EL (cell line): ENCODE measurements at places on chromosomes 1 and 21.
A peak's percentile ranks its signal among the peaks of the same experiment; 100 is the strongest.

- peak; percentile 14 for DNase-seq
Measured at GRCh38 chr1:221470000-221470698, 271.7 kb downstream of the DUSP10 start.

DNA sequence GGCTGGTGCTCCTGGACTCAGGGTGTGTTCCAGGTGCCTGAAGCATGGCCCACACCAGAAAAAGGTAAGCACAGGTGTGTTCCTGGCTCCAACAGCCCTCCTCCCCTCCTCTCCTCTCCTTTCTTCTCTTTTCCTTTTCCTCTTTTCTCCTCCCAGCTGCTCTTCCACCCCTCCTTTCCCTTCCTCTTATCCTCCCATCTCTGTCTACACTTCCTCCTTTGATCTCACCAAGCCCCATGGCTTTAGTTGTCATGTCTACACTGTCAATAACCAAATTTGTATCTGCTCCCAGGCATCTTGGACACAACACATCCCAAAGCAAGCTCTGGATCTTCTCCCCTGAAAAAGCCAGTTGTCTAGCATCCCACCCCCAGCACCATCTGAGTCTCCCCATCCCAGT is 56.7 kb upstream of the LAPTM5 start:
- DNase-seq = no peak

- DNase-seq = no peak
Measured at GRCh38 chr21:41582866-41583265, 74.9 kb upstream of the TMPRSS2 start.

DNA sequence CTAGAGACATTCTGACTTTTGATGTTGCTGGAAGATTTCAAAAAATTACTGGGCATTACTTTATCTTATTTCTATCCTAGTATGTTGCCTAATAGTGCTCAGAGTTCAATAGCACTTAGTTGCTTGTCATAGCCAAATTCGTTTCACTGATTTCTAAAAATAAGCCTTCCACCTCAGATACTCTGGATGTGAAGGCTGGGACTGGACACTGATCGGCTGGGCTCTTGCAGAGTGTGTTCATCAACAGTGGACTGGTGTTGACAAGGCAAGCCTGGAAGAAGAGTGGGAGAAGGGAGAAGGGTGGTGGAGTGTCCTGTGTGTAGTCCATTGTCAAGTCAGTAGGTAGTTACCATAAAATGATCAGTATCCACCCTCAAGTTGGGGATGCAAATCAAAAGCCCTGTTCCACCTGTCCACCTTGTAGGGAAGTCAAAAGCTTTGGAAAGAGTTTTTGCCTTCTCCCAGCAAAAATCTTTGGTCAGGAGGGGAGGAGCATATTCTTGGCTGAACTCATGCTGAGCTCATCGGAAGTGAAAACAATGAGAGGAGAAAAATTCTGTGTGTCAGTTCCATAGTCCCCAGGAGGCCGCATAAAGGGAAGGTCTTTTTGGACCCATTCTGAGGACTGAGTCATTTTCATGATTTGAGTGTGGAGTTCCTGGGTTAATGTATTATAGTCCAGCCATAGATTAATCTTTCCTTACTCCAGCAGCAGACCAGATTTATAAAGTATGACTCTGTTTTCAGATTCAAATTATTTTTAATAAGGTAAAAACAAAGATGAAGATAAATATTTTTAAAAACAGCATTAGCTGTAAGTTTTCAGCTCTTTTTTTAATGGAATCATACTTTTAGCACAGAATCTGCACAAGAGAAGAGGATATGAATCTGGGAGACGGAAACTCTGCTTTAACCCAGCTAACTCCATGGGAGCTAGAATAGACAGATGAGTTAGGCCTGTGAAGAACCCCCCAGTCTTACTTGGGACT is 99.5 kb upstream of the BMP8A start:
- DNase-seq = peak; percentile 92

DNA sequence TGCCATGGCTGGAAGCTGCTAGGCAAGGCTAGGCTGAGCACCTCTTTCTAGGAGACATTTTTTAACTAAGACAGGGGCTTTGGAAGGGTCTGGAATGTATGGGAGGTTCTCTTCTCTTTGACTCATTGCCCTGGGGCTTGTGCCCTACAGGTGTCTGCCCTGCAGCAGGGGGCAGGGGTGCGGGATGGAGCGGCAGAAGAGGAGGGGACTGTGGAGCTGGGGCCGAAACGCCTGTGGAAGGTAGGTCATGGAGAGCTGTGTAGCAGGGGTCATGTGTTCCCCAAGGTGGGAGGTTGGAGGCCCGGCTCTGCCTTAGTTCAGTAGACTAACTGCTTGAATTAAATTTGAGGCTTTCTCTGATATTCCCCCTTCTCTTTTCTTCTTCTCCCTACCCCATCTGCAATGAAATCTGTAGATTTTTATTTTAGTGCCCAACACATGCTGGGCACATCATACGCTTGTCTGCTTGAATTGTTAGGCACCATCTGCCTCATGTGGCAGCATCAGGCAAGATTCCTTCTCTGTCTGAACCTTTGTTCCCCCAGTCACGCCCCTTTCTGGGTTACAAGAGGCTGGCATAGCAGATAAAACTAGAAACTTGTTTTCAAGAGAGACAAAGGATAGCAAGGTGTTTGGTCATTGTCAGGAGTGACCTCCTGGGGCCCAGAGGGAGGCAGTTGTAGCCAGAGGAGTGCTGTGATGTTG is 18.4 kb downstream of the PPFIA4 start:
- no peak for DNase-seq

DNA sequence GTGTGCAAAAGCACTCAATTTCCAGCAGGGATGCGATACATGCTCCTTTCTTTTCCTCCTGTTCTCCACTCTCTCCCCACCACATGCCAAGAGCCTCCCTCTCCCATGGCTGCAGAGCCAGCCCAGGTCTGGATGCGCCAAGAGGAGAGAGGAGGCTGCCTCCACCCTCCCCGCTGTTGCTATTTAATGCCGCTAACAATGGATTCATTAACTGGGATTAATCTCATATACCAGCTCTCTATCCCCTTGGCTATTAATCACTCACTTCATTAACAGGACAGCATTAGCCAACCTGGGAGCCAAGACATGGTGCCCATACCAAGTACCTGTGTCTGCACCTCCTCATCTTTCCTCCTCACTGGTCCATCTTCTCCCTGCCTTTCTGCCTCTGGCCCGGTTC is 49.1 kb upstream of the SCMH1 start:
- DNase-seq = no peak

DNA sequence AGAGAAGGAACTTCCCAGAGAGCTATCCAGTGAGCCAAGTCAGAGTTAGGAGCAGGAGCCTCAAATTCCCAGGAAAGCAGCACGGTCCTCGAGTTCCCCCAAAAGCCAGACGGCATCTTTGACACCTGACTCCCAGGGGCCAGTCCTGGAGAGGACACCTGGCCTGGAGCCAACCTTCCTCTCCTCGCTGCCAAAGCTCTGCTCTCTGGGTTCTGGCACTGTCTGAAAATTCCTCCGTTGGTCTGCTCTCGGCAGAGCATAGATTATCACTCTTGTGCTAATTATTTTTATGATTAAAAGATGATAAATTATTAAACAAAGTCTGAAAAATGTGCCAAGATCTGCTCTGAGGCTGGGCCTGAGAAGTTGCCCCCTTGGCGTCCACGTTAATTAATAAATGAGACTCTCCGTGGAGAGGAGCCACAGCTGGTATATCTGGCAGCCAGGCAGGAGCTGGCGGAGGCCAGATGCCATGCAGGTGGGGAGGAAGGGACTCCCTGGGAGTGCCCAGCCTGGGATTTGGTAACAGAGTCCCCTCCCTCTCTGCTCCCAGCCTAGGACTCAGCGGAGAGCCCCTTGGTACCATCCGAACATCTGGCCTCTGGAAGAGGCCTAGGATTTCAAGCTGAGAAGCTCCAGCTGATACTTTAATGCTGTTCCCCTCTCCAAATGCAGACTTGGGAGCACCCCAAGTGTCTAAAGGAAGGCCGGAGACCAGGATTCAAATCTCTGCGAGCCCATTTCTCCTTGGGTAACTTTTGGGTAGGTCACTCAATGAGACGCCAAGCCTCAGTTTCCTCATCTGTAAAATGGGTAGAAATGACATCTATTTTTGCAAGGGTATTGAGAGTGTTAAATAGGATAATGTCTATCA is 163.7 kb upstream of the POU3F1 start:
- DNase-seq = no peak

DNA sequence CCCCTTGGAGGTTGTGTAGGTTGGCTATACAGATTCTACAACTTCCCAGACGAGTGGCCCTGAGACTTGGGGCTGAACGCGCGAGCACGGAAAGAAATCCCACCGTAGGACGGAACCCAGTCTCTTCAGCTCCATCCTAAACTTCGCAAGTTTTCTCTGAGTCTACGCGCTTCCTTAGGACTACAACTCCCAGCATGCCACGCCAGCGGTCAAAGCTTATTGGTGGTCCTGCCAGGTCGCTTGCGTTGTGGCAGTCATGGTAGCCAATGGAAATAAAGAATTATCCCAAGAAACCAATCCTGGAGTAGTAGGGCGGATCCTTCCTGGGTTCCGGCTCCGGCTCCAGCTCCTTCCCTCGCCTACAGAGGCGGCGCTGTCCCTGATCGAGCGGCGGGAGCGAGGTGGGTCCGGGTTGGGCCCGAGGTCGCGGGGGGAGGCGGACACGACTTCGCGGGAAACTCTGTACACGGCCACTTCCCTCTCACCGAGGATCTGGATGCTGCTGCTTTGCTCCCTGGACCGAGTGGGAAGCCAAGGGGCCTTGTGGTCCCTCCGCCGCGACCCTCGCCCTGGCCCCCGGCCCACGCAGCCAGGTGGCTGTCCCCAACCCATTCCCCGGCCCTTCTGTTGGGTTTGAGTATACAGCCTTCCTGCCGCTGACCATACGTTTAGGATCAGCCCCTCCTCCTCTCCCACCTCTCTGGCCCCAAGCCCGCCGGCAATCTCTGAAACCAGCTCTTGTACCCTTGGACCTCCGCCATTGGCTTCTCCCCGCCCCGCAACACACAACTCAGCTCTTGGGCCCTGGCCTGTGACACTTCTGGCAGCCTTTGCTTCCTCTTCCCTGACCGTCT is at the start of gene ZNF691:
ZNF691 (plus strand) TSS at position 357 of the 854 bp plus-strand sequence. CDS start 3,046 bp downstream, outside the sequence.
- peak; percentile 98 for DNase-seq

DNA sequence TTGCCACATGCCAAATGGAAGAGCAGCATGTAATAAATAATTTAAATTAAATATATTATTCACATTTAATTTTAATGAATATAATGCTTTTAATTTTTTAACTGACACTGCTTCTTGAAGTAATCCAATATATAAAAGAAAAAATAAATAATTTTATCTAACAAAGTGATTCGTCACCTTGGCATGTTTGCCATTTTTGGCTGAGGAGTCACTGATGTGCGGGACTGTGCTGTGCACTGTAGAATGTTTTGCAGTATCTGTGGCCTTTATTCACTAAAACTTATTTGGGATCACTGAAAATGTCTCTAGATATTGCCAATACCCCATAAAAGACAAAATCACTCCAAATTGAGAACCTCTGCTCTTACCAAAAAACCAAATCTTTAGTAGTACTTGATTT is 807.8 kb downstream of the BRINP3 start:
- DNase-seq = peak; percentile 34

GRCh38 chr21:26169611-26170470 is 729 bp downstream of the APP start:
- peak; percentile 79 for DNase-seq

DNA sequence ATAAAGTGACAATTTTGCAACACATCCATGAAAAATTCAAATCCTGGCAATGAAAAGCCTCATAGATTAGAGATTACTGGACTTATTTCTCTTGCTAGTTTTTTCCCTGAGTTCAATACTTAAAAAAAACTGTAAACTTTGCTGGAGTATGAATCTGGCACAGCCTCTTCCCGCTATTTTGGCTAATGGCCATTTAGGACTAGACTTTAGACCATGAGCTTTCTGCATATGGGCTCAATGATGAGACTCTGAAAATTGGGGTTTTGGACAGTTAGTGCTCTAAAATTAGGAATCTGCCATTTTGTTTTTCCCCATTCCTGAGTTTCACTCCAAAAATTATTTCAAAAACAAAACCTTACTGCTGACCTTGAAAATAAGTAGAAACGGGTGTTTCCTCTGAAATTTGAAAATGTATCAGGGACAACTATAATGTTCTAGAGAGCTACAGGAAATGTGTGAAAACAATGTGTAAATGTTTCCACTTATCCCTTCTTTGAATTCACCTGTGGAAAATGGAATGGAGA is 137.5 kb downstream of the HMCN1 start:
- DNase-seq = no peak

GRCh38 chr1:39368045-39368444 is 123.4 kb upstream of the BMP8A start:
- no peak for DNase-seq

- DNase-seq = no peak
Measured at GRCh38 chr1:9553736-9554144, 14.5 kb downstream of the SLC25A33 start.

GRCh38 chr1:1272341-1273208 is 1.1 kb downstream of the UBE2J2 start:
- DNase-seq = no peak

DNA sequence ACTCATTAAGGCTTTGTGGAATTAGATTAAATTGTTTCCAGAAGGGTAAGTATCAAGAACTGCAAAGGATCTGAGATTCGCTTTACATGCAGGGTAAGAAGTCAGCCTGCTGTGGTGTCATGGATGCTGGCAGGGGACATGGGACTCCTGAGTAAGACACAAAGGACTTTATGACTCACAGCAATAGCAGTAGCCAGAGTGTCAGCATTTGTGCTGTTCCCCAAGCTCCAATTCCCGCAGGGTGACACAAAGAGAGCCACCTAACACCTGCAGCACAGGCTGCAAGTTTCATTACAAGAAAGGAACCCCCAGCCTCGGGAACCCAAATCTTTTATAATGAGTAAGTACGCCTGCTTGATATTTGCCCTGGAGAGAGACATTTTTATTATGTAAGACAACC is 298.1 kb upstream of the POU3F1 start:
- no peak for DNase-seq

DNA sequence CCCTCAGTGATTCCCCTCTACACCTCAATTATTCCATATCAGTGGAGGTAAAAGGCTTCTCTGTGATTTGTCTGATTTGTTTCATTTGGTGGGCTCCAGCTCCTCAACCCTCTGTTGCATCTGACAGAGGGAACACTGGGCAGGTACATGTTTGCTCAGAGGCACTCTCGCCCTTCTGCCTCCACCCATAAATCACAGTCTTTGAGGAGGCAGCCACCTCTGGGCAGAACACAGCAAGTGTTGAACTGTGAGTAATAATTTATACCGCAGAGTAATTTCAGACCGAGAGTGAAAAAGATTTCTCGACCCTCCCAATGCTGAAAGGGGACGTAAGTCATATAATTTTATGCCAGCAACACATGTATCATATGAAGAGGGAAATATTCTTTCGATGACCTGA is 330.1 kb upstream of the PBX1 start:
- DNase-seq = no peak

DNA sequence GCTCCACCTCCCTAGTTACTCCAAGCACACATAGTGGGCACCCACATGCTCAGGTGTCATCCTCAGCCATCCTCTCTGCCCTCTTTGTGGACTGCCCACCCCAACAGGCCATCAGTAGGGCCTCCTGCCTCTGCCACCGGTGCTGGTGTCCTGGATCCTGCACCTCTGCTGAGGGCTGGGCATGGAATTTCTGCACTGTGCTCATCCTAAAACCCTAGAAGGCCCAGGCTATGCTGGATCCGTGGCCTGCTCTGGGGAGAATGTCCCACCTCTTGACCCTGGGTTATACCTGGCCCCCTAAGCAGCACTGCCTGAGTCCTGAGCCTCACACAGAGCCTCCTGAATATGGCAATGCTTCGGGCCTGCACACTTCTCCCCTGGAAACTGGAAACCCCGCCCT is 318.3 kb downstream of the MATN1 start:
- no peak for DNase-seq
